ENCODE measurements at places on chromosomes 2 and 18.
A peak's percentile ranks its signal among the peaks of the same experiment; 100 is the strongest.

DNA sequence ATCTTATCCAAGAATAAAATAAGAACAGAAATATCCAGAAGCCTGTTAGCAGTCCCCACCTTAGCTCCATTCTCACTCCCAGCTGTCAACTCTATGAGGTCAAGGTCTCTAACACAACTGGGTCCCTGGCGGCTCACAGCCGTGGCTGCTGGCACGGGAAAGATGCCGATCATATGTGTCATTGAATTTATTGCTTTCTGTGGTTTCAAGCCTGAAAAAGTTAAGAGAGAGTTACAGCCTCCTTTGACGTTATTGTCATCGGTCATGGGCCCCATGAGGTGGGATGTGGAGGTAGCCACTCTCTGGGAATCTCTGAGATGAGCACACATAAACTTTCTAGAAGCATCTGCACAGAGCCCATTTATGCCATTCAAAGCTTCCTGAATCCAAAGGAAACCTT is 28.7 kb upstream of the CABLES1 start:
- no peak for DNase-seq

DNA sequence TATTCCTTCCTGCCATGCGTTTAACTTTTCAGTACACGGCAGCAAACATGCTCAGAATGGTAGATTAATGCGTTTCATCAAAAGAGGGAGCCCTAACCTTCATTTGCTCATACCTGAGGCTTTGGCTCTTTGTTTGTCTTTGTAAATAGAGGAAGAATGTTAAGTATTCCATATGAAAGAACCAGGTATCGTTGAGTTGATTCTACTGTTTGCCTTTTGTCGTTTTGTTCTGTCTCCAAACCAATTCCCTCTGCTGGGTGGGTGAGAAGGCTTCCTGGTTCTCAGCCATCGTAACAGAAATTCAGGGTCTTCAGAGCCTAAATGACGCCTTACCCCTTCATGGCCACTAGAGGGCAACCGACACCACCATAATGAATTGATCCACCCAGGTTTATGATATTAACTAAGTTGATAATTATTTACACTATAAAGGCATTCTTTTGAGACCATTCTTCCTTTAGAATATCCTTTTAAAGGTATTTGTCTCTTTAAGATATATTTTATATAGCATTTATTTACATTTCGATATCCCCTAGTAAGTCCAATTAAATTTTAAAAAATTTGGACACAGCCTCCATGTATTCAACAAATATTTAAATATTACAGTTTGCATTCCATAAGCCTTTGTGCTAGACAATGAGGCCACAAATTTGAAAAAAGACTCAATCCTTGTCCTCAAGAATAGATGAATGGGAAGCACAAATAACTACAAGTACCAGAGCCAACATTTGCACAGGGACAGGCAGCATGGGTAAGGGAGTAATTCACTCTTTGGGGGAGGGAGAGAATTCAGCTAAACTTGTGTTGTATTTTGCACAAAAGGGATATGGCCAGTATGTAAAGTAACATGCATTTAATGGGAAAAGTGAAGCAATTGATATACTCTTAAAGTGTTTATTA is 48.1 kb downstream of the TIMM21 start:
- DNase-seq, result peak; percentile 1

DNA sequence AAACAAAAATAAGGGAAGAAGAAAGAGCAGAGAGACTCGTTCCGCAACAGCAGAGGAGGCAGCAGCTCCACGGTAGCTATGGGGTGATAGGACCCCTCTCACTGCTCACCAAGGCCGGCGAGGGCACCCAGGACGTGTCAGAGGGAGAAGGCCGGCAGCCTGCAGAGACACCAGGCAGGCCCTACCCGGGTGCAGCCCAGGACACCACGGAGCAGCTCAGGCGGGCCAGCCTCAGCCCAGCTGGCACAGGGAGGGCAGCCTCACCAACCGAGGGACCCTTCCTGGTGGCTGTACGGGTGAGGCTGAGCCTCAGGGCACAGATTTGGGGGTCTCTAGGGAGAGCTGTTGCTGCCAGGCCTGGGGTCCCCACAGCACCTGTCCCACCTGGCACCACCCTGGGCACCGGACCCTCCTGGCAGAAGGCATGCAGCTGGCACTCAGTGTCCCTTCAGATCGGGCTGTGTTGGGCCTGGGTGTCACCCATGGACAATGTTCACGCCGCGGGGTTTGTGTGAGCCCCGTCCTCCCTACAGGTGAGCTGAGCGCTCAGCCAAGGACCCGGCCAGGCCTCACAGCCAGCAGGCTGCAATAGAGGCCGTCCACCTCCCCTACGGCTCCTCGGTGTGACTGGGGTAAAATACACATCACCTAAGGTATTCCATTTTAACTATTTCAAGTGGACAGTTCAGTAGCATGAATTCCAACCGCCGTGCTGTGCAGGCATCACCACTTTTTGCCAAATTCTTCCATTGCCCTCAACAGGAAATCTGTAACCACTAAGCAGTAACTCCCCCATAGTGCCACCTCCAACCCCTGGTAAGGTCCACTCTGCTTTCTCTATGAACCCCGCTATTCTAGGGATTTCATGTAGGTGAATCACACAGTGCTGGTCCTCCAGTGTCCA is 21.6 kb downstream of the KCNG2 start:
- DNase-seq, result no peak

DNA sequence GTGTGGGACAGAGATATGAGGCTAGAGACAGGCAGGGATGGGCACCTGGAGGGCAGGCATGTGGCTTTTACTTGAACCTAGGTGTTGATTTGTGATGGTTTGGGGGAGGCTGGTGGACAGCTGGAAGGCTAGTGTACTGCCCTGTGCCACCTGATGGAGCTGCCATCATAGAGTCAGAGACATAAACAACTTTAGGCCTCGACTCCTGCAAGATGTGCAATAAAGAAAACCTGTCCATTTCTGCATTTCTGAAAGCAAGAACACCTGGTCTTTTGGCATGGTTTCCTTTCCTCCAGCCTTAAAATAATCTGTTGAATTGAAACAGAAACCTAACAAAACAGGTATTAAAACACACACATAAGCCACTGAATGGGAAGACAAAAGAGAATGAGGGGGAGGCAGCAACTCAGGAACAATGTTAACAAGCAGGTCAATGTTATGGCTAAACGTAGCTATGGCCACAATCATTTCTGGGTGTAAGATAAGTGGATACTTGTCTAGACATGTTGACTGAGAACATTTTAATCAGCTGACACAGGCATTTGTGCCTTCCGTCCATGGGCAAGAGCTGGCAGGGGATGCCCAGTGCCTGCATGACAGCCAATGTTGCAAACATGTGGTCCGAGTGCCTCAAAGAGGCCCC is 87.8 kb downstream of the KCTD1 start:
- DNase-seq, result no peak

DNA sequence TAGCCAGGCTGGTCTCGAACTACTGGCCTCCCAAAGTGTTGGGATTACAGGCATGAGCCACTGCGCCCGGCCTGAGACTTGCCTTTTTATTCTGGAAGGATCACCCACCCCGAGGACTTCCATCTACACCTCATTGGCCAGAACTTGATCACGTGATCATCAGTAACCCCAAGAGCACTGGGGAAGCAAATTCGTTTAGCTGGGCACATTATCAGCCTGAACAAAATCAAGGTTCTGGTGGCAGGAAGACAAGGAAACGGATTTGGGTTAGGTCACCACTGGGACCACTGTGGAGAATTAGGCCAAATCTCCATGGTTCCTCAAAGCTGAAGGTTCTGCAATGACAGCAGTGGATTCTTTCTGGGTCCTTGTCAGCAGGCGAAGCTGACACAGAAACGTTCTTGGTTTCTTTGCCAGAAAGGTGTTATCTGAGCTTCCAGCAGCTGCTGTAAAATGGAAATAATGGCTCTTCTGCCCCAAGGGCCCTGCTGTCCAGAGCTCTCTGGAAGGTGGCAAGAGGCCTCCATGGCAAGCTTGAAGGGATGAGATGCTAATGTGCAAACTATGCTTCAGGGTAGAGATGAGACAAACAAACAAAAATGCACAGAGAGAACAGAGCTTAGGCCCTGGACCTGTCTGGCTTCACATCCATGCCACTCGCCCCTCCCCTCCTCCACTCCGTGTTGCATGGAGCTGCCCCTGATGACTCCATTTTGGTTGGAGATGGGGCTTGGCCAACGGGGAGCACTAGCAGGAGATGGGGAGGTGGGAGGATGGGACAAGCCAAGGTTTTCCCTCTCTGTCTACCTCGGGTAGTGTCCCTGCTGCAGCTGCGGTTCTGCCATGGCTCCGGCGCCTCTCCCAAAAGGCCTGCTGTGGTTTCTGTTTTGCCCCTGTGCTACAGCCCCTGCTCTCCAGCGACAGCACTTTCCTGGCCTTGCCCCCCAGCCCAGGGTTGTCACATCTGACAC is 28.4 kb downstream of the TMEM177 start:
- DNase-seq, result no peak

DNA sequence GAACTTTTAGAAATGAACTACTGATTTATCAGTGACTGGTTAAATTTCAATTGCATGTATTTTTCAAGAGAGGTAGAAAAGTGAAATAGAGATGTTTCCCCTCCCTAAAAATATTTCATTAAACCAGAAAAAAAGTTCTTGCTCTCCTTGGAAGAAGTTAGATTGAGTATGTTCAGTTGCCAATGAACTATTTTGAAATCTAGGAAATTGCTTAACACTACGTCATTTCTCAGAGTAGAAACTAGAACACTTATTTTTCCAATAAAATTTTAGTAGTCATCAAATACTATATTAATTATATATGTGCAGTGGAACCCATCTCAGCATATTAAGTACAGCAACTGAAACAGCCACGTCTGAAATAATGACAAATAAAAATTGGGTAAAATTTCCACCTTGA is 51.8 kb upstream of the STAT1 start:
- no peak for DNase-seq

DNA sequence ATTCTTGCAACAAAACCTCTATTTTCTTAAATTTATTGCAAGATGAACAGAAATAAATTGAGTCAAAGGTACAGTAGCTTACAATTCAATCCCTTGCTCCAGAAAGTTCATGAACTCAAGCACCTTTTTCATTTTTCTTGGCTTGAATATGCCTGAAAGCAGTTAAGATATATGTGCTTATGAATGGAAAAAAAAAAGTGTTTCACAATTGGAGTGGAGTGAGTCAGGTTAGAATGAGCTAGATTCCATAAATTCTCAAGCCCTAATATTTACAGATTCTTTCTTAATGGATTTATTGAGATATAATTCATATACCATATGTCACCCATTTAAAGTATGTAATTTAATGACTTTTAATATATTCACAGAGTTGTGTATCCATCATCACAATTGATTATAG is 39.6 kb upstream of the NEMP2 start:
- DNase-seq, result no peak

DNA sequence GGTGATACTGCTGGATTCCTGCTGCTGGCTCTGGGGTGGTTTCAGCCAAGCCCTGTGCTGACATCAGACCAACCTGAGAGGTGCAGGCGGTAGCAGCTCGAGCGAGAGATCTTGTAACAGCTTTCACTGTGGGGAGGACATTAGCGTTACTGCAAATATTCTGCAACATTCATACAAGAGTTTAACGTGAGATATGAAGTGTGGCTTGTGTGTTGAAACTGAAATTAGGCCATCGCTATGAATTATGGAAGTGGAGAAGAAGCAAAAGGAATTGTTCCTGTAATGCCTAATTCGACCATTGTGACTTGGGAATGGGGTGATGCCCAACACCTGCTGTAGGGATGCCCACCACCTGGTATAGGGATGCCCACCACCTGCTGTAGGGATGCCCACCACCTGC is 6.5 kb upstream of the MLPH start:
- no peak for DNase-seq

DNA sequence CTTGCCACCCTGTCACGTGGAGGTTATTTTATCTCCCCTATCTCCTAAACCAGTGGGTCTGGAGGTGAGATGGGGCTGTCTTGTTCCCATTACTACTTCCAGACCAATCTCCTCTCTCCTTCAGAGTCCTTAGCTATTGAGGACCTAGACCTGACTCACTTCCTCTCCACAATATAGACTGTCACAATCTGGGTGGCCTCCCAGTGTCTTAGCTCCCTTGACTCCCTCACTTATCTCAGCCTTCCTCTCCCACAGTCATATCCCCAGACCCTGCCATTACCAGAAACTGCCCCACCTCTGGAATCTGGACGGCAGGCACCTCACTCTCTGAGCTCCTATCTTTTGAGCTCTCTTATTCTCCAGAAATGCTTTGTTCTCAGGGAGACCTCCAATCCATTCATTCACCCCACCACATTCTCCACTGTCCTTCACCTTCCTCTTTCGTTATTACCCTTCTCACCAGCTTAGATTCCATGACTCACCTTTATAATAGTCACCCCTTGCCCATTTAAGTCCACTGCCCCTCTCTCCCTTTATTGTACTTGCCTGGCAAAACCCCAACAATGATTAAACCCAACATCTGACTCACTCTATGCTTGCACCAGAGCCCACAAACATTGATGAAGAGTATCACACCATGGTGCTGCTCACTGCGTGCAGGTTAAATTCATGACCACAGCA is 23.3 kb upstream of the SIX3 start:
- no peak for DNase-seq

DNA sequence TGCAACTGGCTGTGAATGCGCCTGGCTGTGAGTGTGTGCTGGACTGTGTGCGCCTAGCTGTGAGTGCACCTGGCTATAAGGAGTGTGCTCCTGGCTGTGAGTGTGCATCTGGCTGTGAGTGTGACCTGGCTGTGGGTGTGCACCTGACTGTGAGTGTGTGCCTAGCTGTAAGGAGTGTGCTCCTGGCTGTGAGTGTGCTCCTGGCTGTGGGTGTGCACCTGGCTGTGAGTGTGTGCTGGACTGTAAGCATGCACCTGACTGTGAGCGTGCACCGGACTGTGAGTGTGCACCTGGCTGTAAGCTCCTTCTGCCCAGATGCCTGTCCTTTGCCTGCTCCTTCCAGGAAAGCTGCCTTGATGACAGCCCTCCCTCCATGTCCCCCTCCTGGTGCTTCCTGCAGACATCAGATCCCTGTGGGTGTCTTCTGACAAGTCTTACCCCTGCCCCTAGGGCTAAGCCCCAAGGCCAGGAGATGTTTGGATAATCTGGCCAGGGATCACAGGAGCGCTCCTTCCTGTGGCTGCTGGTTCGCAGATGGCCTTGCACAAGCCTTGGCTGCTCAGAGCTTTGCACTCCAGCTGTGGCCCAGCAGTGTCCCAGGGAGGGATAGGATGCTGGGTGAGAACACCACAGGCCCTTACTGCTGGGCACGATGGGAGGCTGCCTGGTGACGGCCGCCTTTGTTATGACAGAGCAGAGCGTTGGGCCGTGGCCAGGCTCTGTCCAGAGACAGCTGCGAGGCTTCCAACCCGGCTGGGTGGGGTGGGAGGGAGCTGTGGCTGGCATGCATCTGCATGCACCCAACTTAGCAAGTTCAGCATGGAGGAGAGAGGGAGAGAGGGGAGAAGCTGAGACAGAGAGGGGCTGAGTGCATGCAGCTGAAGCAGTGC is 89.9 kb downstream of the GLI2 start:
- DNase-seq, result no peak

DNA sequence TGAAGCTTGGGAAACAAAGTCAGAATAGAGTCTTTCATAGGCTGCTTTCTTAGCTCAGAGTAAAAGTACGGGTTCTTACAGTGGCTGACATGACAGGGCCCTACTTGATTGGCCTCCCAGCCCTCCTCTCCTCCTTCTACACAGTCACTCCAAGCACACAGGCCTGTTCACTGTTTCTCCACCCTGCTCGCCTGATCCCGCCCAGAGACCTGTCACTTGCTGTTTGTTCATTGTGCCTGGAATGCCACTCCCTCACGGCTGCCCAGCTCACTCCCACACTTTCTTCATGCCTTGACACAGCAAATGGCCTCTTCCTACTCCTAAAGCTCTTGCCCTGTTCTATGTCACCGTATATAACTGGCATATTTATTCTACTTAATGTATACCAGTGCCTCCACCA is 104.8 kb downstream of the MAP4K4 start:
- no peak for DNase-seq

- DNase-seq, result no peak
Measured at GRCh38 chr2:143965493-143966164, 554.3 kb downstream of the ZEB2 start.

GRCh38 chr2:231323316-231323715 is 72.2 kb upstream of the B3GNT7 start:
- no peak for DNase-seq

All from NCI-H187 treated with DMSO at 0.1 percent for 48 hours (cell line).